NCI-H1105 (cell line): ENCODE measurements at places on chromosomes 4 and X.

GRCh38 chr4:147560625-147561024 is 56.6 kb upstream of the TMEM184C start:
- no peak for DNase-seq

- no peak for DNase-seq
These were observed 119.9 kb upstream of the HS3ST1 start for GRCh38 chr4:11548597-11549082.

DNA sequence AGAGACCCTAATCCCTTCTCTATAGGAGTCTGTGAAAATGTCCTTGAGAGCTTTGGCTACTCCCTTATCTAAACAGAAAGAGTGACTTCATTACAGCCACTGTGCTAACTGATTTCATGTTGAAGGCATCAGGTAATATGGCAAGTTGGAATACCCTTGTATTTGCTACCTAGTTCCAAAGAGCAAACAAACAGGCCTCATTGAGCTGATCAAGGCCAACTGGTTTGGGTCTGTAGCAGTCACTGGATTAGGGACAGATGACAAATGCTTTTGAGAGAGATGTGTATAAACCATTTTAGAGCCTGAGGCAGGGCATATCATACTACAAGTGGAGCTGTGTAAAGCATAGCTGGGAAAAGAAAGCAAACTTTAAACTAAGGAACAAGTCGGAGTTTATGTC is 22.9 kb upstream of the PDLIM5 start:
- no peak for DNase-seq

DNA sequence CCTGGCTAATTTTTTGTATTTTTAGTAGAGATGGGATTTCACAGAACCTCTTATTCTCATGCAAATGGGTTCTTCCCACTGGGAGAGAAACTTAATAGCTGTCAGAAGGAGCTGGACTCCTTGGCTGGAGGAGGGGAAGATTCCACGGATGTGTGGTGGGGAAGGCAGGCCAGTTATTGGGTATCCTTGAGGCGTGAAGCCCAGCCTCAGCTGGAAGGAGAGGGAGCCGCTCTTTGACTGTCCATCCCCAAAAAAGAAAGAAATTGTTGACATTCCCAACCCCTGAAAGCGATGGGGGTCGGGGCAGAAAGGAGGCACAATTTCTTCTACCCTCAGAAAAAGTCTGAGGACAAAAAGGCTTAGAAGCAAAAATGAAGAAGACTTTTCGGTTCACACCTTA is 983.1 kb upstream of the PABPC4L start:
- no peak for DNase-seq
